ENCODE measurements at places on chromosomes 3 and 15. TPM values are rescaled to one million over a fixed set of nuclear protein-coding genes. Genes with fewer than 3 reads are reported as not detected.

Gene CYP19A1
- total RNA-seq = not detected

Gene DPH6
- total RNA-seq = 16.4 TPM

Gene TAGLN3
- total RNA-seq = 0.93 TPM

Gene SLC35A5
- 28.0 TPM for total RNA-seq

Gene ILDR1
- total RNA-seq = 1.7 TPM

Gene CLRN1
- total RNA-seq = not detected

Gene FURIN
- 43.7 TPM for total RNA-seq

Gene TMEM207
- not detected for total RNA-seq

Gene SNX22
- under 0.01 TPM for total RNA-seq

Gene SQOR
- total RNA-seq = 191 TPM

Gene ACKR2
- 1.6 TPM for total RNA-seq

Gene IMPG2
- total RNA-seq = 0.14 TPM

Gene TMA7
- total RNA-seq = 224 TPM

Gene DUOXA1
- total RNA-seq = 50.6 TPM

Gene TNFSF10
- total RNA-seq = 191 TPM

Gene MOBP
- not detected for total RNA-seq

Gene ESYT3
- 0.64 TPM for total RNA-seq

Gene SLC12A1
- not detected for total RNA-seq

Gene CPB1
- not detected for total RNA-seq

Gene IREB2
- 17.8 TPM for total RNA-seq

Gene SYNPR
- not detected for total RNA-seq

Gene CAMKV
- total RNA-seq = not detected

Gene CCNB2
- 1.7 TPM for total RNA-seq

Gene TGM5
- 1.5 TPM for total RNA-seq

Gene CSTA
- total RNA-seq = 450 TPM

Gene CHST14
- total RNA-seq = 4.3 TPM

Gene EPHB1
- total RNA-seq = 0.07 TPM

Gene CHRM5
- not detected for total RNA-seq

Gene CADPS
- 0.14 TPM for total RNA-seq

Gene GADL1
- not detected for total RNA-seq

Gene SPPL2A
- 112 TPM for total RNA-seq

Gene RGMA
- 3.1 TPM for total RNA-seq

Gene RASGRP1
- total RNA-seq = 0.50 TPM

Gene HEMK1
- 10.8 TPM for total RNA-seq

Gene GOLGA8Q
- total RNA-seq = 1.6 TPM

Gene TMEM158
- total RNA-seq = 2.3 TPM

Gene UBAP1L
- total RNA-seq = 0.34 TPM

Gene MAP1A
- under 0.01 TPM for total RNA-seq

Gene UNC13C
- total RNA-seq = under 0.01 TPM

Gene CCRL2
- total RNA-seq = not detected

Gene CCR9
- total RNA-seq = not detected

Gene PLA2G4B
- 6.6 TPM for total RNA-seq

Gene GPR171
- not detected for total RNA-seq

Gene CLDN16
- 1.0 TPM for total RNA-seq

Gene LMAN1L
- total RNA-seq = not detected

Gene THAP10
- total RNA-seq = 3.3 TPM

Gene STXBP5L
- not detected for total RNA-seq

Gene RFX7
- total RNA-seq = 3.8 TPM

All from nasal cavity respiratory epithelium epithelial cell of viscerocranial mucosa (primary cell).